K562 (cell line): ENCODE measurements at places on chromosomes 7 and 10. TPM values are rescaled to one million over a fixed set of nuclear protein-coding genes. Genes with fewer than 3 reads are reported as not detected.

DNA sequence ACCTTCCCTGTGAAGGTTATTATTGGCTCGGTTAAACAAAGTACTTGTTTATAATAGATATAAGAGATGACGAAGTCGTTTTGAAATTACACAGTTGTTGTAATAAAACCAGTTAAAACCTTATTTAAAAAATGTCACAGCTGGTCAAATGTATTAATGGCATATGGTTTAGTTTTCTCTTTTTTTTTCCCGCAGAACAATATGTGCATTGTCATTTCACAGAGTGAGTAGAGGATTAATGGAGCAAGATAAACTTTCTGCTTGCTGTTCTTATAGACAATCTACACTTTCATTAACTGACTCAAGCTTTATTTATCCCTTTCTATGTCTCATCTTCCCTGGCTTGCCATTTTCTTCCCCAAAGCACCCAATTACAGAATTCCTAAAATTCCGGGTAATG lies 404.3 kb upstream of the NPVF start:
- H3K27me3 ChIP-seq, result peaks cover 5% of the 10 kb centered on the region; the same call in 1 of the 3 replicates
- no peaks in the 10 kb centered on the region for H3K36me3 ChIP-seq

PIK3CG gene
- total RNA-seq, result 33.7 and 35.4 TPM in 2 replicates

- peaks cover 14% of the 10 kb centered on the region; the same call in 2 of the 3 replicates for H3K4me1 ChIP-seq
- DNase-seq, result no peak
- no peak overlapping the region for H3K4me3 ChIP-seq
These were observed 6.0 kb upstream of the DAGLB start for GRCh38 chr7:6453734-6454133.

FFAR4 gene
- total RNA-seq, result not detected in 2 replicates

- H3K4me1 ChIP-seq, result peaks cover 16% of the 10 kb centered on the region; the same call in 2 of the 3 replicates
- H3K36me3 ChIP-seq, result no peaks in the 10 kb centered on the region; the same call in 2 of the 3 replicates
- peak overlapping the region; percentile 98 for H3K27ac ChIP-seq
- H3K27me3 ChIP-seq, result no peaks in the 10 kb centered on the region
- peak; percentile 29 for DNase-seq
- H3K4me3 ChIP-seq, result no peak overlapping the region
These were observed 20.6 kb downstream of the RBM20 start for GRCh38 chr10:110664483-110665420.

DNA sequence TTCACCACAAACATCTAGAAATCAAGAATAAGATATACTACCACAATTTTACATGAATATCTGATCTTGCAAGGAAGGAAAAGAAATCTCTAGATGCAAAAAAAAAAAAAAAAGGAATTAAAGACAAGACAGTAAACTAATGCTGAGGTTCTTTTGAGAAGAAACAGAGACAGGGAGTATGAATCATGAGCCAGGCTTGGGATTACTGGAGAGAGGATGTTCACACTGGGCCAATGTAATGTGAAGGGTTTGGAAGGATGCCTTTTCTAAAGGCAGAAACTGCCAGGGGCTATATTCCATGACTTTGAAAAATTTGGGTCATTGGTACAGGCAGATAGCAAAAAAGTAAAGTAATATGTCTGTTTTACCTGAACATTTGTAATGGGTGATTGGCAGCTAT lies 573.0 kb upstream of the IGFBP3 start:
- no peaks in the 10 kb centered on the region for H3K27me3 ChIP-seq
- H3K4me3 ChIP-seq, result no peak overlapping the region
- H3K27ac ChIP-seq, result no peak overlapping the region
- H3K36me3 ChIP-seq, result no peaks in the 10 kb centered on the region
- no peaks in the 10 kb centered on the region for H3K4me1 ChIP-seq

GRCh38 chr7:108592646-108593201 lies 23.1 kb downstream of the DNAJB9 start:
- H3K27ac ChIP-seq, result no peak overlapping the region
- no peaks in the 10 kb centered on the region; the same call in 2 of the 3 replicates for H3K4me1 ChIP-seq
- no peak overlapping the region for H3K4me3 ChIP-seq
- H3K36me3 ChIP-seq, result no peaks in the 10 kb centered on the region
